ENCODE measurements at places on chromosomes 11 and 22.

- no peak for DNase-seq
Measured at GRCh38 chr11:27216270-27217149, 146.5 kb downstream of the CCDC34 start.

- DNase-seq, result no peak
Measured at GRCh38 chr22:45376703-45377102, 36.7 kb downstream of the SMC1B start.

GRCh38 chr11:94128746-94129511 lies at the start of gene PANX1:
Gene PANX1, plus strand, starts transcription at chr11:94128841. Its CDS starts 472 bp downstream, at chr11:94129313.
- peak; percentile 82 for DNase-seq

DNA sequence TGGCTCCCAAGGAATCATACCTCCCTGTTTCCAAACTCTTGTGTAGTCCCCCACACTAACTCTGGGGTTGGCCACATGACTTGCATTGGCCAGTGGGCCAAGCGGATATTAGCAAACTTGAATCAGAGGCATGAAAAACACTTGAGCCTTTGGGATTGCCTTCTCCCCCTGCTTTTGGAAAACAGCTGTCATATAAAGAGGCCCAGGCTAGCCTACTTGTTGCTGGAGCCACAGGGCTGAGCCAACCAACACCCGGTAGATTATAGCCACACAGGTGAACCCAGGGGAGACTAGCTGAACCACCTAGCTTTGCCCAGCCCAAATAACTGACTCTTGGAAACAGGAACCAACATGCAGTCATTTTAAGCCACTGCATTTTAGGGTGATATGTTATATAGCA lies 354.8 kb downstream of the TENM4 start:
- DNase-seq, result no peak

- DNase-seq, result no peak
Measured at GRCh38 chr11:6228520-6228919, 5.9 kb downstream of the FHIP1B start.

- DNase-seq, result no peak
Measured at GRCh38 chr22:49090061-49090852, 737.4 kb downstream of the BRD1 start.
